HT1080 (cell line): ENCODE measurements at places on chromosomes 3 and 15.

DNA sequence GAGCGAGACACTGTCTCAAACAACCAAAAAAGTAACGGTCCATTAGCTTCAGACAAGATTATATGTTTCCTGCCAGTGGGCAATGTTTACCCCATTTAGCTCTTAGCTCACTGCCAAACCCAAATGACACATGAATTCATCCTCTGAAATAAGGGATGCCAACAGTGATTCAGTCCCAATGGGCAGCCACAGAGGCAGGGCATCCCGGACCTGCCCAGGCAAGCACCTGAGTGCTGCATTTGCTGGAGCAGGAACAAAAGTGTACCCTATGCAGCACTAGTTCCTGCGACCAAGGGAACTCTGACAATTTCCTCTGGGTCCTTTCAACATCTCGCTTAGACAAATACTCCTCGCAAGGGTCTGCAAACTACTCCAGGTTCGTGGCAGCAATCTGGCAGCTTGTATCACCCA lies 8.0 kb downstream of the IP6K2 start:
- peak; percentile 53 for DNase-seq

GRCh38 chr3:76487446-76487845 lies 552.5 kb upstream of the ROBO2 start:
- peak; percentile 68 for DNase-seq

DNA sequence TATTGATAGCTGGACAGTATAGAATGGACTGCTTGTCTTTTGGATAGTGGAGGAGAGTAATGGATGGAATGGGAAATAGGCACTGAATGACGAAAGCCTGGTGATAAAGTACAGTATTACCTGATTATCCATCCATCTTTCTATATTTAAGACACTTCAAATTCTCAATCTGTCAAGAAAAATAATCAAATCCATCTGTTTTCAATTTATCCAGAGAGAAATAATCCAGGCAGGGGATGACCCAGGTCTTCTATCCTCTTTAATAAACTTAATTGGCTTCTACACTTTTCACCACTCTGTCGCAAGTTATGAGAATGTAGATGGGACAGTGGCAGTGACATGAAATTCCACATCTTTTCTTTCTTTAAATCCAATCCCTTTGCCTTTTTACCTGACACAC lies 420.3 kb upstream of the PDZRN3 start:
- DNase-seq: no peak

- DNase-seq: no peak
Measured at GRCh38 chr3:12991861-12992281, 81.4 kb downstream of the IQSEC1 start.

GRCh38 chr3:40309925-40310695 lies 603 bp downstream of the EIF1B start:
- no peak for DNase-seq

GRCh38 chr15:56964182-56964581 lies 45.7 kb downstream of the TCF12 start:
- no peak for DNase-seq

DNA sequence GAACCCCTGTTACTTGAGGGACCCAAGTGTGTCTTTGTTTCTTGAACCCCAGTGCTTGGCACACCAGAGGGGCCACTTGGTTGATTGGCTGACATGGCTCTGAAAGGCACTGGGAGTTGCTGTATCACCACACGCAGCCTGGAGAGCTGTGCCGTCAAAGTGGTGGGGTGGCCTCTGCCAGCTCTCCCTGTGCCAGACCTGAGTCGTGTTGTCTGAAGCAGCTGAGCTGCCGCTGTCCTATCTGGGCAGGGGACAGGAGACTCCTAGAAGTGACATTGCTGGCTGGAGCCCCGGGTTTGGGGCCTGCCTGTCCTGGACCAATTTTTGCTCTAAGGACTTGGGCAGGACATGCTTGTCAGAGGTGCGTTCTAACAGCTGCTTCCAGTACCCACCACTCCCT lies 5.5 kb upstream of the SNX22 start:
- no peak for DNase-seq

DNA sequence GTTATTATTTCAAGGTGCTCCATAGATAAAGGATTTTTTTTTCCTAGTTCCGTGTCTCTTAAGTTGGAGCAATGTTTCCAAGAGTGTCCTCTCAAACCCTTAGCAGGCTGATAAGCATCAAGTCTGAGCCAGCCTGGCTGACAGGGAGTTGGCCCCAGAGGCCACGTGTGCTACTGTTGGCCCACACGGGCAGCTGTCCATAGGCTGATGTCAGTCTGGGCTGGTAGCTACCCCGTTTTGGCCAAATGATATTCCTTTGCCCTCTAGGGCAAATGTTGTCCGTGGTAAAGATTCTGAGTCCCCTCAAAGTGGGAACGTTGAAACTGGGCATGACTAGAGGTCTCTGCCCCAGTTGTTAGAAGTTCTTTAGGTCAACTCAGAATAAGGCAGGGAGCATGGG lies 99.4 kb downstream of the FLNB start:
- no peak for DNase-seq

GRCh38 chr3:119548341-119548740 lies 11.1 kb downstream of the CD80 start:
- DNase-seq: no peak

- DNase-seq: no peak
Measured at GRCh38 chr3:190492966-190493365, 20.9 kb upstream of the IL1RAP start.

- DNase-seq: no peak
Measured at GRCh38 chr3:149080699-149081091, 5.6 kb downstream of the HLTF start.

GRCh38 chr3:174583396-174583795 lies 275.7 kb upstream of the NAALADL2 start:
- DNase-seq: no peak

DNA sequence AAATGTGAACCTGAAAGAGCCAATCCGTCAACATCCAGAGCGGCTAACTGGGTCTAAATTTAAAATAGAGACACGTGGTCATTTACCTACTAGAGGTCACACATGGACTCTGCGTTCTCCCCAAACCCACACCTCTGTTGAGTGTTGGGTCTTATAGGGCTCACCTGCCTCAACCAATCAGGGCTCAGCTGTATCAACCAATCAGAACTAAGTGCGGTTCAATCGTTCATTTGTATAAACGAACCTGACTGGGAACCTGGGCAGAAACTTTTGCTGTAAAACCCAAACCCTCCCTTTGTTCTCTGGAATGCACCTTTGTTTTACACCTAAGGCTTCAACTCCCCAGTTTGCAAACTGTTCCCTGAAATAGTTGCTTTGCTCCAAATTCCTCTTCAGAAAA lies 8.9 kb downstream of the DNAAF4 start:
- DNase-seq: no peak

DNA sequence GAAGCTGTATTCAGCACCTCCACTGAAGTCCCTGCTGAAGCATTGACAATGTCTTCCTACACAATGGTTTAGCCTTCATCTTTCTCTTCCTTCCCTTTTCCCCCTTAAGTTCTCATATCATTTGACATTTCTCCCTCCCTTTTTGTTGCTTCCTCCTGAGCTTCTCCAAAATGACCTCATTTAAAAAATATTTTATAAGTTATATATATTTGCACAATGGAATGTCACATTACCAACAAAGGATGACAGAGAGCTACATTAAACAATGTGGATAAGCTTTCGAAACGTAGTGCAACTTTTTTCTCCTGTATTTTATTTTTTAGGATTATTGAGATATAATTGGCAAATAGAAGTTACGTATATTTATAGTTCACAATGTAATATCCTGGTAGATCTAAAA lies 13.2 kb upstream of the DLG1 start:
- DNase-seq: no peak

- DNase-seq: no peak
Measured at GRCh38 chr3:193764959-193765358, 172.0 kb downstream of the OPA1 start.

- DNase-seq: no peak
Measured at GRCh38 chr3:127260826-127261555, 26.9 kb downstream of the PRR20G start.

DNA sequence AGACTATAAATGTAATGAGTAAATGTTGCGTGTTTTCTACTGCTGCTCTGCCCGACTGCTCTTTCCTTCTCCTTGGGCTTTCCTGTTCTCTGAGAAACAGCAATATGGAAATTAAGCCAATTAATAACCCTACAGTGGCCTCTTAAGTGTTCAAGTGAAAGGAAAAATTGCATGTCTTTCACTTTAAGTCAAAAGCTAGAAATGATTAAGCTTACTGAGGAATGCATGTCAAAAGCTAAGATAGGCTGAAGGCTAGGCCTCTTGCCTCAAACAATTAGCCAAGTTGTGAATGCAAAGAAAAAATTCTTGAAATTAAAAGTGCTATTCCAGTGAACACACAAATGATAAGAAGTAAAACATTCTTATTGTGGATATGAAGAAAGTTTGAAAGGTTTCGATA lies 55.0 kb downstream of the ATP2C1 start:
- DNase-seq: no peak

DNA sequence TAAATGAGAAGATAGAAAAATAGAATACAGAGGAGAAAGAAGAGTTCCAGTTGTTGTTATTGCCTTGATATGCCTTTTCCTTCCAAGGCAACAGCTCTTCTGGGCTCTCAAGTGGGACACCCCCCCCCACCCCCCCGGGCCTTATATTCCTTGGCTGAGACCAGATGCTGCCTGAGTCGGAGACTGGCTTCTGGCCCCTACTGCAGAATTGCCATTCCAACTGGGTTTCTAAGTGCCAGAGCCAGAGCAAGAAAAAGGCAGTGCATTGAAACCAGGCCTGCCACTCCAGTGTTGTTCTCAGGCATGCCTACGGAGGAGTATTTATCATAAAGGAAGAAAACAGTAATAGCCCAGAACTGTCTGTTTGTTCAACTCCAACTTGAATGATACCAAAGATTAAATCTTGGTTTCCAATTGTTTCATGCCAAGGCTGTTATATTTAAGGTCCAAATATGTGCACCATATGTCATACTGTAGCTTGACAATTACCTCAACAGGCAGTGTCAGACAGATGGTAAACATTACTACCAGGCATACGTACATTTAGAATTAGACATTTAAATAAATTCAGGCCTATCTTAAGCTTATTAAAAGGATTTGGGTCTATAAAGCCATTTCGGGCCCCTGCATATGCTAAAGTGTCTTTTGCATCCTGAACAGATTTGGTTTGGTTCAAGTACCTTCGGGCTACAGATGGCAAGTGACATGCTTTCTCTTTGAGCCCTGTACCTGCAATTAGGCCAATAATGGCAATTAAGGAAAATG lies 209.9 kb upstream of the SEMA6D start:
- no peak for DNase-seq

DNA sequence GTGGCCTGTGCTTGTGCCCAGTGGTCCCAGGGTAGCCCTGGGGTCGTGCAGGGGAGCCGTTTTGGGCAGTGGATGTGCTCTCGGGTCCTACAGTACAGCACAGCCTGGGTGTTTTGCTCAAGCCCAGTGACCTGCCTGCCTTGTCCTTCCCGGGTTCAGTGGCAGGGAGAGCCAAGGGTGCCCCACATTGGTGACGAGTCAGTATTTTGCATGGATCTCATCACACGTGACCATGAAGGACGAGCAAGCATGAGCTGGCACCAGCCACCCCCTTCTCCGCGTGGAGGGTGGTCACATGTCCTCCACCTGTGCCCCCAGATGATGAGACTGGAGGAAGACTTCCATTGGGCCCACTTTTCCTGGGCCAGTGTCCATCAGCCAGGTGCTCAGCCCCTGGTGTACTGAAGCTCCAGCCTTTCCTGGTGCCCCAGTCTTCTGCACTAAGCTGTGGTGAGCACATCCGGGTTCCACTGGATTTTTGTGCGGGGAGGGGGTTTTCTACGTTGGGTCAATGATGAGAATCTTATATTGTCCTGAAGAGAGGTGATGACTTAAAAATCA lies 197.5 kb downstream of the UBE3A start:
- DNase-seq: no peak

DNA sequence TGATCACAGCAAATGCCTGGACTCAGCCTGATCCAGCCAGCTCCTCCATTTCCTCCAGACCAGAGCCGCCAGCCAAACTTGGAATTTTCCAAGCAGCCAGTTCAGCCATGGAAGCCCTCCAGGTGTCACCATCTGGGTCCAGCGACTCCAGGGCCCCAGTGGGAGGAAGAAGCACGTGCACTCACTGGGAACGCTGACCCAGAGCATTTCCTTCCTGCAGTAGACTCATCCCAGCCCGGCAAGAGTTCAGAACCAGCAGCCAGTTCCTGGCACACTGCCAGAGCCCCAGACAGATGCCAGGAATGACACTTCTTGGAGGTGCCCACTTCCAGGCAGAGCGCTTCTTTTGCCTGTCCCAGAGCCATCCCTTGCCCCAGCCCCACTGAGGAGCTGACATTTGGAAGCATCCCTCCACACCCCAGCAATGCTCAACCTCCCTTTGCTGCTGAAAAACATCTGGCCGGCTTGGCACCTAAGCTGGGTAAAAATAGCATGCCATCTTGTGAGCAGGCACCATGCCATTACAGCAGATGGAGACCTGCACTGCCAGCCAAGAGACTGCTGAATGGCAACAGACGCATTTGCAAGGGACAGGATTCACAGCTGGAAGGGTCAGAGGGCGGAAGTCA lies 460.3 kb upstream of the PROK2 start:
- peak; percentile 39 for DNase-seq

GRCh38 chr3:37620071-37620635 lies 241.5 kb upstream of the CTDSPL start:
- DNase-seq: no peak

- DNase-seq: no peak
Measured at GRCh38 chr3:174438501-174439145, 420.5 kb upstream of the NAALADL2 start.

DNA sequence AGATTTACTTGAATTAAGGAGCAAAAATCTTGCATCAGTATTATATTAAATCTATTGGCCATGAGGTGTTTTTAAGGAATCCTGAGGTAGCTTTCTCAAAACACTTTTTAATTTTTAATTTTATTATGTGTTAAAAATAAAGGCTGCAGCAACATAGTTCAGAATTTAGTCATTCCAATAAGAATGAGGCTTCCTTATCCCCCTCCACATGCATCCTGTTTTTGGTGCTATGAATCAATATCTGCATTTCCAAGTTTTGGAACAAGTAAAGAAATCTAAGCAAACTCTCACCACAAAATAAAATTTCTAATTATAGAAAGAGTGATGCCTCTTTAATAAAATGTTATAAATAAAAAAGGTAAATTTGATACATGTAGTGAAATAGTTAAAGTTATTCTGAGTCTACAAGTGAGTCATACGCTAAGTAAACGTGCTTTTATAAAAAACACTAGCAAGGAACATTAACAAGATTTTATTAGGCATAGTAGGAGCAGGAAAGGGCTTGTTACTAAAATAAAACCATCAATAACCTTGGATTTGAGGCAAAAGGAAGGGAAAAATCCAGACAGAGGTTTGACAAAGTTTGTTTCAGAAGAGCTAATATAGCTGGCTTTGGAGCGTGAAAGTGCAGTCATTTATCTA lies 1218.0 kb downstream of the NSUN3 start:
- peak; percentile 28 for DNase-seq

GRCh38 chr3:12541625-12542024 lies 3.7 kb downstream of the MKRN2OS start:
- no peak for DNase-seq

- DNase-seq: no peak
Measured at GRCh38 chr3:50296721-50297383, 2.4 kb downstream of the HYAL3 start.

GRCh38 chr3:196554205-196554604 lies 14.1 kb downstream of the WDR53 start:
- DNase-seq: no peak
